ENCODE measurements at places on chromosomes 1 and 21. TPM values are rescaled to one million over a fixed set of nuclear protein-coding genes. Genes with fewer than 3 reads are reported as not detected.

C1QC gene
- 85.3 TPM for total RNA-seq

MRPL39 gene
- total RNA-seq, result 24.0 TPM

ATXN7L2 gene
- total RNA-seq, result 6.0 TPM

AQP10 gene
- total RNA-seq, result not detected

KCNK2 gene
- total RNA-seq, result 7.2 TPM

DNA sequence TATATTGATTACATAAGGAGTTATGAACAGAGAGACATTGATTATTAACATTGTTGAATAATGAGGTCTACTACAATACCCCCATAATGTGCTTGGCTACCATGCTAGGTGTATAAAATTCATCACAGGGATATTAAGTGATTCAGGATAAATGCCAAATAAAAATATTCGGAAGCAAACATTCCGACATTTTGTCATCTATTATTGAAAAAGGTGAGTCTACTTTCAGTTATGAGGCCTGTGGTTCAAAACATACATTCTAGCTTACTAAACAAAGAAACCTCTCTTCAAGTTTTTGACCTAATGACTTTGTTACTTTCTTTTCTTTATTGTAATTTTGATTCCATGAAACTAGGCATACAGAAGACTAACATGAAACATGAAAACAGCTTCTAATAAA lies 190.3 kb upstream of the GREM2 start:
- DNase-seq, result no peak

DNA sequence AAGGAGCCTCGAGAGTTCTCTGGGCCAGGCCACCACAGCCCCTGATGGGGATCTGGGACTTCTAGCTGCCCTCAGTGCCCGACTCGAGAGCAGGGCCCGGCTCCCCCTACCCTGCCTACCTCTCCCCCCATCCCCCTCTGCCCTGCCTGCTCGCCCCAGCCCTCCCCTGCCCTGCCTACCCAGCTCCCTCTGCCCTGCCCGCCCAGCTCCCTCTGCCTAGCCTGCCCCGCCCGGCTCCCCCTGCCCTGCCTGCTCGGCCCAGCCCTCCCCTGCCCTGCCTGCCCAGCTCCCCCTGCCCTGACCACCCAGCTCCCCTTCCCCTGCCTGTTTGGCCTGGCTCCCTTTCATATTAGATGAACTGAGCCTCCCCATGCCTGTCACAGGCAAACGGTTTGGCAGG lies 117.4 kb upstream of the TMEM51 start:
- DNase-seq, result no peak

DNA sequence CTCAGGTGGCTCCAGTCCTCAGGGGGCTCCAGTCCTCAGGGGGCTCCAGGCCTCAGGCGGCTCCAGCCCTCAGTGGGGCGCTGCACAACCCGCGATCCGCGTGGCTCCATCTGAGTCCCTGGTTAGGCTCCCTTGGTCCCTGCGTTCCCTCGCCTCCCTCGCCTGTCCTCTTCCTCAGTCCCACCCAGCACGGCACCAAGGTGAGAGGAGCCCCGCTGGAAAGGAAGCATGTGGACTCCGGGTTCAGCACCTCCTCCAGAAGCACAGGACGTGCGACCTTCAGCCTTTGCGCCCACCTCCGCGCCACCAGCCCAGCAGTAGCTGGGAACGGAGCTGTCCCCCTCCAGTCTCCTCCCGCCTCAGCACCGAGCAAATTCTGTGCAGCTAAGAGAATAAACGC lies 8.1 kb upstream of the OR2M5 start:
- no peak for DNase-seq

DNA sequence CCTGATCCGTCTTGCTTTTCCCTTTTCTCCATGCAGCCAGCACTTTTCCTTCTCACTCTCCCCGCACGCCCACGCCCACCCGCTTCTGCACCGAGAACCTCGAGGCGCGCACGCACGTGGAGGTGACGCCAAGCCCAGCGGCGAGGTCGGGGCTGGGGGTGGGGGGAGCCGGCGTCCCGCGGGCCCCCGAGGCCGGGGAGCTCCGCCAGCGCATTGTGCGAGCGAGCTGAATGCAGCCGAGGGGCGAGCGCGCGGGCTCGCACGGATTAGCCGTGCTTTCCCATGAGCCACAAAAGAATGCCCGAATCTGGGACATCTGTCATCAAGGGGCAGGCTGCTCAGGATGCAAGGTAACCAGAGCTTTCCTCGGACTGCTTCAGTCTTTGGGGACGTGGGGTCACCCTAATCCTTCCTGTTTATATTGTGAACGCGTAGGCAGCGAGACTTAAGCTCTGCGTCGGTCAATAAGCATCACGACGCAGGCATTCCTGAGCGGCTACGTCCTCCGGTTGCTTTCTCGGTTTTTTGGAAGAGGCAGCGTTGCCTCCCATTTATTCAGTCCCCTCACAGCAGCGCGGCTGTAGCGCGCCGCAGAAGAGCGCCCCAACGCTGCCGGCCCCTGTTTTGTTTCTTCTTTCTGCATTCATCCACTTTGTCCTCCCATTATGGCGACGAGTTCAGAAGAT lies 67.3 kb upstream of the AKT3 start:
- DNase-seq, result no peak

- peak; percentile 54 for DNase-seq
These were observed 21.5 kb upstream of the ARHGAP29 start for GRCh38 chr1:94258873-94259331.

GRCh38 chr1:6239950-6240768 lies 3.8 kb upstream of the HES3 start:
- no peak for DNase-seq

- DNase-seq, result no peak
These were observed 6.2 kb upstream of the KCNK2 start for GRCh38 chr1:215076322-215076721.

DNA sequence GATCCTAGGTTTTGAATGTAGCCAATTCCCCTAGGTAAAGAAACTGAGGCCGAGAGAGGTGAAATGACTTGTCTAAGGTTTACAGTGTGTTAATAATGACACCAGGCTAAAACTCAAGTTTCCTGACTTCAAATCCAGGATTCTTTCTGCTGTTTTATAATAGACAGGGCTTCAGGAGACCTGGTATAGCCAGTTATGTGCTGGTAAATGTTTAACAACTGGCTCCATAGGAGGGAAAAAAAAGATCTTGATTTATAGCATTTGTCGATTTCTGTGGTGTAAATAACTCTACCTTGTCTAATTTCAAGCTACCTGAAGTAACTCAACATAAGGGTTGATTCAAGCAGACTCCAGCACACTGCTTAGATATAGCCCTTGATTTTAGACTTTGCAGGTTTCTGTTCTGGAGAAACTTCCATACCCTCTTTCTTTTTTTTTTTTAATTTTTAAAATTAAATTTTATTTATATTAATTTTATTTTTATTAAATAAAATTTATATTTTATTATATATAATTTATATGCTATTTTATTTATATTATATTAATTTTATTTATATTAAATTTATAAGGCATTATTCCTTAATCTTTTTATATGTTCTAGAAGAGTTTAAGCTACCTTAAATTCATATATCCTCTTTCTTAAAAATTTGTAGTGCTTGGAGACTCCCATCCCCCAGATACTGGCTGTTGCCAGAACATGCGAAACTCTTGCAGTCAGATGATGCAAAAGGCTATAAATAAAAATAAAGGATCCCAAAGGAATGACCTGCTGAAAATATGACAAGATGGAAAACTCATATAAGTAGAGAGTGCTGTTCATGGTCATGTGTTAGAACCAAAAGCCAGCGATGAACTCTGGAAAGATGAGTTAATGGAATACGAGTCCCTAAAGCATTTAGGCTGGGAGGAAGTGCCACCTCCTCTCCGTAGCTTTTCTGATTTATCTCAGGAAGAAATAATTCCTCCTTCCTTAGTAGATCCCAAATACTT lies 35.4 kb upstream of the SRSF10 start:
- DNase-seq, result no peak

DNA sequence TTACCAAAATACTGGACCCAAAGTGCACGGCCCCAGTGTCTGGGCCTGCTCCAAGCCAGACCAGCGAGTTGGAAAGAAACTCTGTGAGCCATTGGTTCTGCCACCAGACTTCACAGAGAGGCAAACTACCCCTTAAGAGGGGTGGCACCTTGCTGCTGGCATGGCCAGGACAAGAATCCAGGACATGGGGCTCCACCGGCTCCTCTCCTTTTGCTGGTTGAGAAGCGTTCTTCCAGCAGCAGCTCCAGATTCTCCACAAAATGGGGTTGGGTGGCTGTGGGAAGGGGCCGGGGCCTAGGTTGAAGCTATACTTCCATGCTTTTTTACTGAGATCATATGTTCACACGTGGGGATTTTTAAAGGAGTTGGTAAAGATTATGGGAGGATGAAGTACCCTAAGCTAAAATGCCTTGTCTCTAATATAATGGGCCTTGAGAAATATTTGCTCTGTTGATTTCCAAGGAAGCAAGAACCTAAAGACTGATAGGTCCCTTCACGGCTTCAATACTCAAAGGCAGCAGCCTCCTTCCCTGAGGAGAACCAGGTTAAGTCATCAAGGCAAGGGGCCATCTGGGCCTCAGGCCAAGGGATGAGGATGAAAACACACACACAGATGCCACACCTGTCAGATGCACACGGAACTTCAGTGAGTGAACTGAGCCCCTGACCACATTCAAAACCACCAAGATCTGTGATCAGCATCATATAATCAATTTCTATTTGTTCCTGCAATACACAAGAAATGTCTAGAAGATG lies 3.1 kb downstream of the C1orf198 start:
- DNase-seq, result no peak

DNA sequence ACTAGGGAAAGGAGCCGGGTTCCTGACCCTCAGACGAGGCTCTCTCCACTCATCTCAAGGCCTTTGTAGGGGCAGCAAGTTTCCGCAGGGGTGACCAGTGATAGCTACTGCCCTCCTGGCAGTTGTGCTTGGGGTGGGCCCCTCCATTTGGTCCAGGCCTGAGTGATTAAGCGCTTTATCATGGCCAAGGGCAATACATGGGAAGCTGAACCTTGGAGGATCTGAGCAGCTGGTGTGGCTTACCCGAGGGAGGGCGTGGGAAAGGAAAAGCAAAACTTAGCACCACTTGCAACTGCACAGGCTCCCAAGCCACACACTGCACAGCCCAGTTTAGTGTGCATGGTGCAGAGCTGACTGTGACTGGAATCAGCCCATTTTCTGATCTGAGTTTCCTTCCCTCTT lies 47.8 kb downstream of the GADD45A start:
- DNase-seq, result no peak

DNA sequence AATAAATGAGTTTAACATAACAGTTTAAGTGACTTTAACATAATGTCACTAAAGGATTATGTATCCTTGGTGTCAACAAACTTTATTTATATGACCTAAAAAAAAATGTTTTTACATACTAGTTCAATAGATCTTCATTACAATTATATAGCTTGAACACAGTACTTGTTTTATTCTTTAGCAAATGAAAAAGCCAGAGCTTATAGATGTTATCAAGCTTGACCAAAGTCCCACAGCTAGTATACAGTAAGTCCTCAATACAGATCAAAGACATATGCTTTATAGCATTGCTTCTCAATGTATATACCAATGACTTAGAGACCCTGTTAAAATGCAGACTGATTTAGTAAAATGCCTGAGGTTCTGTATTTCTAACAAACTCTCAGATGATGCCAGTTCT lies 42.4 kb downstream of the UCHL5 start:
- no peak for DNase-seq

- no peak for DNase-seq
These were observed 11.9 kb upstream of the ACTA1 start for GRCh38 chr1:229445828-229446227.

GRCh38 chr21:34722684-34723300 lies 54.0 kb downstream of the CLIC6 start:
- no peak for DNase-seq

DNA sequence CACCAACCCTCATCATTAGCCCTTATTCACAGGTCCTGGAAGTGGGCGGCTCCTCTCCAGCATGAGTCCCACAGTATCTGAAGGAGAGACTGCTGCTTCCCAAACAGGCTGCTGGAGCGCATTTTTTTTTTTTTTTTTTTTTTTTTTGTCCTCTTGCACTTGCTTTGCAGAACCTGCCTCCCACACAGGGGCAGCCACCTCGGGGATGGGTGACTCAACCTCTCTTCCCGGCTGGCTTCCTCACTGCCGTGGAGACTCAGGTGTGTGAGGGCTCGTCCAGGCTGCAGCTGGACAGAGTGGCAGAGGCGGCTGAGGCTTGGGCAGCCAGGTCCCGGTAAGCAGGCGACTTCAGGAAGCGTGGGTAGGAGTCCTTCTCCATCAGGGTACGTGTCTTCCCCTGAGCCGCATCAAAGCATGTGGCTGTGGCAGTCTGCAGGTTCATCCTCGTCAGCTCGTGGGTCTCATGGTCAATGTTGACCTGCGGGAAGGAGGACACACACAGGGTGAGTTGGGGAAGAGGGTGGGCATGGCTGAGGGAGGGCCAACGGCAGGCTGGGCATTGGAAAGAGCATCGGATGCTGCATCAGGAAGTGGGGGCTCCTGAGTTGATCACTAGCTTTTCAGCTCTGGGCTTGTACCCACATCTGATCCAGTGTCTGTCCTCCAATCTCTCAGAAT lies 4.0 kb downstream of the RGS16 start:
- no peak for DNase-seq

- DNase-seq, result no peak
These were observed 96.2 kb downstream of the LAMC2 start for GRCh38 chr1:183282101-183282855.

GRCh38 chr1:228077565-228078330 lies 4.8 kb upstream of the ARF1 start:
- no peak for DNase-seq

DNA sequence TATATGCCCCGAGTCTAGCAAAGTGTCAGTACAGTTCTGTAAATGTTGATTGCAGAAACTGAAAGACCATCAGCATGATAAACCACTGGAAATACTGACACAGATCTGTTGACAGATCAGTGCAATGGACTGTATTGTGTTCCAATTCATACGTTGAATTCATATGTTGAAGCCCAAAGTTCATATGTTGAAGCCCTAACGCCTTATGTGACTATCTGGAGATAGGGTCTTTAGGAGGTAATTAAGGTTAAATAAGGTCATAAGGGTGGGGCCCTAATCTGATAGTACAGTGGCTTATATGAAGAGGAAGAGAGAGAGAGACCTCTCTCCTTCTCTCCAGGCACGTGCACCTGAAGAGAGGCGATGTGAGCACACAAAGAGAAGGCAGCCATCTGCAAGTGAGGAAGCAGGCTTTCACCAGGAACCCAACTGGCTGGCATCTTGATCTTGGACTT lies 144.7 kb downstream of the MRPL39 start:
- no peak for DNase-seq

- DNase-seq, result no peak
These were observed 201.0 kb downstream of the SIPA1L2 start for GRCh38 chr1:232428786-232429530.

GRCh38 chr1:227906550-227907071 lies 41.1 kb downstream of the WNT9A start:
- DNase-seq, result no peak

DNA sequence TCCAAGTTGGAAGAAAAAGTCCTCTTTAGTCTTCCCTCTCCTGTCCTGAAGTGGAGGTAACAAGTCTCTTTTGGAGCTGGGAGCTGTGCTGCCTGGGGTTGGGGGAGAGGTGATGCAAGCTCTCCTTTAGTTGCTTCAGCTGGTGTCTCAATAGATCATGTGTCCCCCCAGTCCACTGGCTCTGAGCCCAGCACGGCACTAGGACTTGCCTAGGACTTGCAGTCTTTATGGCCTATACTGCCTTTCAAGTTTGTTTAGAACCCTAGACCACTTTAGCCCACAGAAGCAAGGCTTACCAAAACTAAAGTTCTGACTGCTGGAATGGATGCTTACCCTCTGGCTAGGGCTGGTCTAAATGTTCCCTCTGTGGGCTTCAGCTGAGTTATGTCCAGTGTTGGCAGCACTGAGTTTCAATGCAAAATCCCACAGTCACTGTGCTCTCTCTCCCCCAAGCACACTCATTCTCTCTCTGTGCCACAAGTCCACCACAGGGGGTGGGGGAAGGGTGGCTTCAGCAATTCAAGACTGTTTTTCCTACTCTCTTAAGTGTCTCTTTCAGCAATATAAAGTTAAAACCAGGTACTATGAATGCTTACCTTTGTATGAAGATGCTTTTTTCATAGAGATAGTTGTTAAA lies 185.0 kb downstream of the DNAH14 start:
- DNase-seq, result no peak
